ENCODE measurements at places on chromosomes 7 and 10.

DNA sequence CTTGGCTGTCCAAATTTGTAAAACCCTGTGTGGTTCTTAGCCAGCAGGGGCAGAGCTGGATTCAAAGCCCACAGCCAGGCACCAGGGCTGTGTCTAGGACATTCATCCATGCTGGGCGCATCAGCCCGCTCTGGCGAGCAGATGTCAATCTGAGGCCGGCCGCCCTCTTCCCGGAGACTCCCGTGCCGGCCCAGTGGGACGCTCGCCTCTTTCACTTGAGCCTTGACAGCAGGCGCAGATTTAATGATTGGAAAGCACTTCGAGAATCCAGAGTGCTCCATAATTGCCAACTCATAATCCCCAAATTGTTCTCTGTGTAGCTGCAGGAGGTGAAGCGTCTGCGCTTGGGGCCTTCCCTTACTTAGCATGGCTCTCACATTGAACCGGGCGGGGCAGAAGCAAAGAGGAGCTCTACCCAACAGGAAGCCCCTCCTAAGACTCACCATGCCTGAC lies 36.7 kb downstream of the SLIT1 start:
- no peak for DNase-seq

DNA sequence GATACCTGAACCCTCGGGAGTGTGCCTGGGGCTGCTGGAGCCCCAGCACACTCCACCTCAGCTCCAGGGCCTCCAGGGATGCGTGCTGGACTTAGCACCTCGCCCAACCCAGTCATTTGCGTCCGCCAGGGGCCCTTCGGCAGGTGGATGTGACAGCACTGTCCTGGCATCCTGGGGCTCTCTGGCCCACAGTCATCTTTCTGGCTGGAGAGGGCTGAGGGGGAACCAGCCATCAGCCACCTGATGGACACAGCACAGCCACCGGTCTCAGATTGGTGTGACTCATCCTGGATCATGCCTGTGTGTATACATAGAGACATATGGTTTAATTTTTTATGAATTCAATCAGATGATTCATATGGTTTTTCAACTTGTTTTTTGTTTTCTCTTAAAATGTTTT lies 11.1 kb downstream of the ZNF775 start:
- DNase-seq, result no peak

DNA sequence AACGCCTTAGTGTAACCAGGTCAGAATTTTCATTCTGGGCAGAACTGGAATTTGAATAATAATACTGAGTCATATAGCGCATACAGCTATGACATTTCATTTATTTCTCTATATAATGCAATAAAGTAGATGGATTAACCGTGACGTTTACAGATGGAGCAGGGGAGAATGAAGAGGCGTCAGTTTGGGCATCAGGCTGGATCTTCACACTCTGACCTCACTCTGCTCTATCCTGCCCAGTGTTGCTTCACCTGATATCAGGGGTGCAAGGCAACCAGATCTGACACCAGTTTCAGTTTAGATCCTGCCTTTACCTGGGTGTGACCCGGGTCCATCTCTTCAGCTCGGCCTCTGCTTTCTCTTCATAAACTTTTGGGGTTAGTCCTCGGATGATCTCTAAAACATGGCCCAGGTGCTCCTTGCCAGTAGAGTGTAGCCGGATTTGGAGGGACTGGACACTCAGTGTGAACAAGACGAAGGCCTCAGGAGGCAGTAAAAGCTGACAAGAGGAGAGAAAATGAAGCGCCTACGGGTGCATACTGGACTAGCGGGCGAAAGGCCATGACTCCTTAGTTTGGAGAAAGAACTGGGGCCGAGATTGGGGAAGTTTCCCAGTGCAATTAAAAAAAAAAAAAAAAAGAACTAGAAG lies 1.4 kb upstream of the ZYX start:
- DNase-seq, result no peak

- DNase-seq, result peak; percentile 68
Measured at GRCh38 chr10:112374724-112375541, 1.0 kb downstream of the ACSL5 start.

DNA sequence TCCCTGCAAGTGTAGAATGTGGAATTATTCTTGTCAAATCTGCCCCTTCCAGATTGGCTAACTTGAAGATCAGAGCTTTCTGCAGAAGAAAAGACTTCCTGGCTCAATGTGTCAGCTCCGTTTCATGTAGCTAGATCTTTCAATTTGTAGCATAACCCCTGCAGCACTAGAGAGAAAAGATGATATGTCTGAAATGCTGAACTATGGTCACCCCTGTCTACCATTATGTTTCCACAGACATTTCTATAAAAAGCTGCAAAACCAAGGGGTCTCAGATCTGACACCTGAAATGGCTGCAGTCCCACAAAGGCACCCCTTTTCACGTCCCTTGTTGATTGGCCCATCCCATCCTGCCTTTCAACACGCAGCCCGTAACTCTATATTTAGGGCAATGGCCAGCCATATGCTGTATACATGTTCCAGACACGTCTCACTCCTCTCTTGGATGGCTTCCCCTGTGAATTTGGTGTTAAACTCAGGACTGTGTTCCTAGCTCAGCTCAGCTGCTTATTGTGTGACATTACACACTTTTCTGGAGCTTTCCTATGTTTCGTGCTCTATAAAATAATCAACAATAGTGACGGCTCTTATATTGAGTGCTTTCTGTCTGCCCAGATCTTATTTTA lies 648.6 kb upstream of the CELF2 start:
- DNase-seq, result no peak

GRCh38 chr7:107951896-107952295 lies 51.1 kb downstream of the LAMB1 start:
- no peak for DNase-seq

Data from activated CD8-positive, alpha-beta memory T cell treated with anti-CD3 and anti-CD28 coated beads for 24 hours (primary cell).